ENCODE measurements at places on chromosomes 2 and 18.

GRCh38 chr2:188251034-188251433 lies 40.6 kb upstream of the GULP1 start:
- DNase-seq, result no peak

DNA sequence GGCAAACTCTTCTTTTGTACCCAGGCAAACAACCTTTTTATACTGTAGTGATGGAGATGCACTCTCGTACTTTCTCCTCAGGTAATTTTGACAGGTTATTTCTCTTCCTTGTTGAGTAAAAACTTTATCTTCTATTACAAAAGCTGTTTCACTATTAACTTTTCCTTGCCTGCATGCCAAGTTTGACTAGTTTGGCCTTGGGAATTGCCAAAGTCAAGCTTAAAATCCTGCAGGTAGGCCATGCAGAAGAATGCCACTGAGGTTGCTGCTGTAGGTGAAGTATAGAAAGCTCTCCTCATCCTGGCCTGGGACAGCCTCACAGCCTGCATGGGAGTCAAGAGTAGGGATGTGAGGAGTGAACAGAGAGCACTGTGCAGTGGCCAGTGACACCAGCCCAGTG lies 1293.5 kb upstream of the CHAC2 start:
- DNase-seq, result no peak

- no peak for DNase-seq
Measured at GRCh38 chr2:229408356-229408755, 137.3 kb upstream of the PID1 start.

- no peak for DNase-seq
Measured at GRCh38 chr2:122034344-122034743, 278.9 kb downstream of the TSN start.

- no peak for DNase-seq
Measured at GRCh38 chr2:135792401-135793150, 44.4 kb downstream of the LCT start.

- DNase-seq, result no peak
Measured at GRCh38 chr18:378079-378478, 110.2 kb upstream of the THOC1 start.

DNA sequence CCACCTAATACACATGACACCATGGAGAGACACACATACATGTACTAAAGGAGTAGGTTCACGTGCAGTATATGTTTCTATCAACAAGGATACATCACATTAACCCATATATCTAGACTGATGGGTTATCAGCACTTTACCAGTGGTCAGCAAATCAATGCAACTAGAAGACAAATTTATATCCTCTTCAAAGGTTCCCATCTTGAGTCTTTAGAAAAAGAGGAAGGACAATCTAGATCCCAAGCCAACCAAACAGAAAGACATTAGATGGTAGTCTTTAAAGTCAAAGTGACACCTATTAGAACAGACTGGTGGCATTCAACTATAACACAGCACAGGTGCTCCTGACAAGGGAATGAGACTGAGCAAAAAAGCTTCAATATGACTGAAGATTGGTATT lies 13.8 kb upstream of the SERTAD2 start:
- DNase-seq, result no peak

DNA sequence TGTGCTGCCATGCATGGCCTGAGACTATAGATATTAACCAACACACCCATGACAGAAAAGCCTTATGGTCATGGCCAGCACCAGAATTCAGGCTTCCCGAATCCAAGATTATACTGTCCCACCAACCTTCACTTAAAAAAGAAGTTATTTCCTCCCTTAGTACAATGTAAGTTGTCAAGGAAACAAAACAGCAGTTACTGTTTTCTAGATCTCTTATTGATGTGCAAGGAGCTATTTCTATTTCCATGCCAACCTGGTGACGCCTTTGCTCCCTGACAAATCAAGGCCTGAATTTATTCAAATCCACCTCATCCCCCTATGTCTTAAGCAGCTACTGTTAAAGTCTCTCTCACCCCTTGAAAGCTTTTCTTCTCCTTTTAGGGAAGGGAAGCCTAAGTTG lies 249.3 kb downstream of the ZNF521 start:
- DNase-seq, result no peak

DNA sequence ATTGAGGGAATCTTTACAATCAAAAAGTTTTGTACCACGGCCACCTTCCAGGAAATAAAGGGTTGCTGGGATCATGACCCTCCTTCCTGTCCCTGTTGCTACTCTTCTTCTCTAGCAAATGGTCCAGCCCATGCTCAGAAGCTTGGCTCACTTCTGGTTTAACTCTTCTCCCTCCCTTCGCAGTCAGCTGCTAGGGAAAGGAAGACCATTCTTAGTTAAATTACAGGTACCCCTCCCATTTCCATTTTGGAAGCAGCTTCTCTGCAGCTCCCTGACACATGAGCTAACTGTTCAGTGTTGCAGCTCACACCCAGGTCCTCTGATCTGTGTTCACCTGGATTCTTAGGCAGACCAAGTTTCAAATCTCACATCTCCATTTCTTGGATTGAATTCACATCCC lies 100.3 kb downstream of the DOCK10 start:
- no peak for DNase-seq

- DNase-seq, result no peak
Measured at GRCh38 chr18:48949606-48950535, 894 bp downstream of the SMAD7 start.

DNA sequence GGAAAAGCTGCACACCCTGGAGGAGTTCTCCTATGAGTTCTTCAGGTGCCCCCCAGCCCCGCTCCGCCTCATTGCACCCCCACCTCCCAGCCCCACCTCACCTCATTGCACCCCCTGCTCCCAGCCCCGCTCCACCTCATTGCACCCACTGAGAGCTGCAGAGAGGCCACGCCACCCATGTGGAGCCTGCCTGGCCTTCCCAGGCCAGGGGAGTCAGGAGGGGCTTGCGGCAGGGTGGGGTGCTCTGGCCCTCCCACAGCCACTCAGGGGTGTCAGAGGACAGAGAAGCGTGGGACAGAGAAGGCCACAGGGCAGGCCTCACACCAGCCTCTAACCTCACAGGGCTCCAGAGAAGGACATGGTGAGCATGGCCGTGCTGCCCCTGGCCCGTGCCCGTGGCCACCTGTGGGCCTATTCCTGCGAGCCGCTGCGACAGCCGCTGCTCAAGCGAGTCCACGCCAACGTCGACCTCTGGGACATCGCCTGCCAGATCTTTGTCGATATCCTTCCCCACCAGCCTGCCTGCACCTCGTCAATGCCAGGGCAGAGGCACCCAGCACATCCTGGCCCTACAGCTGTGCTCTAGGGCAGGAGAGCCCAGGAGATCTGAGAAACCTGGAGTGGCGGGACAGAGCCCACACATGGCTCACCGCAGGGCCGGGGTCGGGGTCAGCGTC lies 15.0 kb upstream of the GPR17 start:
- no peak for DNase-seq

GRCh38 chr2:227370092-227370491 lies 9.0 kb downstream of the TM4SF20 start:
- DNase-seq, result no peak

- no peak for DNase-seq
Measured at GRCh38 chr2:129318581-129319421, 660.7 kb upstream of the RAB6C start.

DNA sequence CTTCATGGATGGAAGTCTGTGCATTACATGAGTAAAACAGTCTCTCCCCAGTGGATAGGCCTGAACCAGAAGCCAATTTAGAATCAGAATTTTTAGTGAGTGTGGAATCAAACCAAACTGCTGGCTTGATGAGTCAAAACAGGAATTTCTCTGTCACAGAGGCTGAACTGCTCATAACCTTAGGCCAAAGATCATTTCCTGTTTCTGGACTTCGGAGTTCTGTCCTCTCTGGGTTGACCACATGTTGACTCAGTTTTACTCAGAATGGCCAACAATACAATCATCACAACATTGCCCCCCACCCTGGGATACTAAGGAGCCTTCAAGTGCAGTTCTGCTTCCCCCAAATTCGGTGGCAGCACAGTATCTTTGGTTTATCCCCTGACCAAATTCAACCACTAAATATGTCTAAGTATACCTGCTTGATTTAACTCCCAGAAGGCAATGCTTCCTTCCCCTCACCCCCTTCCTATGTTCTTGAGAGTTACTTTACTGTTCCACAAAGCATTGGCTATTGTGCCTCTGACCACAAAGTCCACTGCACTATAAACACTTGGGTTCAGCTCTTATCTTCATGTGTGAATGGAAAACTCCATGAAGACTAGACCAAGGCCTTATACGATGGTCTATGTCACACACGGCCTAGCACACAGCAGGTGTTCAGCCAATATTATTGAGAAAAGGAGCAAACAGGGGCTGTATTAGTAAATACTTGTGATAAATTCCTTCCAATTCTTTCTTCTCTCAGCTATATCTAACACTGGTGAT lies 67.8 kb downstream of the NXPH2 start:
- DNase-seq, result no peak

- DNase-seq, result no peak
Measured at GRCh38 chr2:128367601-128368359, 49.1 kb upstream of the HS6ST1 start.

DNA sequence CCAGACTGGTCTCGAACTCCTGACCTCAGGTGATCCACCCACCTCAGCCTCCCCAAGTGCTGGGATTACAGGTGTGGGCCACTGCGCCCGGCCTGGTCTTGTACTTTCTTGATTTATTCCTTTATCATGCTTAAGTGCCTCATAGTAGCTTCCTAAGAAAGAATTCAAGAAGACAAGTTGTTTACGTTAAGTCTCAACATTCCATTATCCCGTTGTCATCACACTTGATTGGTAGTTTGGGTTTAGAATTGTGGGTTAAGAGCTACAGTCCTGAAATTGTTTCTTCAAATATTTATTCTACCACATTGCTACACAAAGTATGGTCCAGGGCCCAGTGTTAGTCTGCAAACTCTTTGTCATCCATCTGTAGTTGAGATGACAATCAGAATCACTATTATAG lies 194.0 kb downstream of the VWC2L start:
- no peak for DNase-seq

DNA sequence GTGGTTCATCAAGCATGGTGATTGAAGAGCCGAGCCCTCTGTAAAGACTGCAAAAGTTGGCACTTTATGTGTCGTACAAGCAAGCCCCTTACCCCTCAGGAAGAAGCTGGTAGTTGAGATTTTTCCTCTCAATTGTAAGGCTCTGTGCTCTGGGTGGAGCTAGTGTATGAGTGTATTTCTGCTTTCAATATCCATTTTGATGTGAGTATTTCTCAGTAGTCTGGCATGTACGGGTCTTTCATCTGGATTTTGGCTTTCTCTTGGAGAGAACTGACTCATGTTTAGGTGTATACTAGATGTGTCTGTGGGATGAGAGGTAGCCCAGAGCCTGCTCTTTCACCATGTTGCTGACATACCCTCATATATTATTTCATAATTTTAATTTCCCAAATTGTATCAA lies 406.6 kb upstream of the KCNJ3 start:
- no peak for DNase-seq
